Trophoblast cell (in vitro differentiated cells and primary cell): ENCODE measurements at places on chromosomes 16 and 17.

DNA sequence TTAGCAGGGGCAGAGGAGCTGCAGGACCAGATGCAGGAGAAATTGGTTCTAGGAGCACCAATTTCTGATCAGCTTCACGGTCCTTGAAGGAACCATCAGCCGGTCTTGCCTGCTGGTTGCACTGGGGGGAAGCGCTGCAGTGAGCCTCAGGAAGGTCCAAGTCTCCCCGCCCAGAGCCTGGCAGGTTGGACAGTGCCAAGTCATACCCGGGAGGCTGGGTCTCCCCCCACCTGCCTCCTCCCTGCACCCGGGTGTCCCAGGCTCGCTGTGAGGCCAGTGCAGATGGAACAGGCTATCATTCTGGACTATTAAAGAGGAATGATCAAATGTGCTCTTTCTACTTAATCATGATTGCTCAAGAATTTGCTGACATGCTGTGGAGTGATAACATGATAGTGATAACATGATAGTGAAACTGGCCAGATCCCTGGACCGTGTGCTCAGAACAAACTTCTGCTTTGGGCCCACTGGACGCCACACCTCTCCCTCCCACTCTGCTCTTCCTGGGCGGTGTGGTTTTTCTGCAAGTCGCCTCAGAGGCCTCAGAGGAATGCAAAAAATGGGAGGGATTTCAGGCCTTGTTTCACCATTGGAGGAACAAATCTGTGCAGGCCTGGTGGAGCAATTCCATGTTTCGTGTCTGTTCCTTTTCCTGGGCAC is 236.0 kb downstream of the IRF8 start:
- DNase-seq: no peak

DNA sequence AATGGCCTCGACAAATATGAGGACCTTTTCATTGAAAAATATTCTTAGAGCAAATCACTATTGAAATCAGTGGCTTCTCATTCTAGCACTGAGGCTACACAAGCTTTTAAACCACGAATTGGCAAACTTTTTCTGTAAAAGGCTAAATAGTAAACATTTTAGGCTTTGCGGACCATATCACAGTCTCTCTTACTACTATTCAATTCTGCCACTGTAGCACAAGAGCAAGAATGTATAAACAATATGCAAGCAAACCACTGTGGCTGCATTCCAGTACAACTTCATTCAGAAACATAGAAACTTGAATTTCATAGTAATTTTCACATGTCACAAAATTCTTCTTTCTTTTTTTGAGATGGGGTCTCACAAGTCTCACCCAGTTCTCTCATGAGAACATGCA is 49.1 kb downstream of the PHLPP2 start:
- DNase-seq: no peak

- DNase-seq: no peak
These were observed 9.4 kb downstream of the ABCC1 start for GRCh38 chr16:15958703-15959348.

GRCh38 chr17:61017317-61018006 is 339.8 kb downstream of the BCAS3 start:
- DNase-seq: no peak

- DNase-seq: no peak
These were observed 166.4 kb downstream of the CCDC182 start for GRCh38 chr17:57578608-57579225.

DNA sequence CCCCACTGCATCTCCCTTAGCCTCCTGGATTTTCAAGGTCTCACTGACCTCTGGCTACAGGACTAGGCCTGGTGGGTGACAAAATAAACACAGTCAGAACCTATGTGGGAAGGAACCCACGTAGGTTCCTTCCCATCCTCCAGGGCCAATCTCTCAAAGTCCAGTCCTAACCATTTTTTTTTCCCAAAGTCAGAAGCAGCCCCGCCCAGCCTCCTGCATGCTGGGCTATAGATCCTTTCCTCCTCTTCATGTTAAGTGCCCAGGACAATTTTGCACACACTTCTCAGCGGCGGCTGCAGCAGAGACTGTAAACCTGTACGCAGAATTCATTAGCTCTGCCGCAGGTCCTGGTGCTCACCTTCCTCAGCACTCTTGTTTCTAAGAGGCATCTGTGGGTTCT is 285.8 kb downstream of the NPIPA8 start:
- DNase-seq: no peak

DNA sequence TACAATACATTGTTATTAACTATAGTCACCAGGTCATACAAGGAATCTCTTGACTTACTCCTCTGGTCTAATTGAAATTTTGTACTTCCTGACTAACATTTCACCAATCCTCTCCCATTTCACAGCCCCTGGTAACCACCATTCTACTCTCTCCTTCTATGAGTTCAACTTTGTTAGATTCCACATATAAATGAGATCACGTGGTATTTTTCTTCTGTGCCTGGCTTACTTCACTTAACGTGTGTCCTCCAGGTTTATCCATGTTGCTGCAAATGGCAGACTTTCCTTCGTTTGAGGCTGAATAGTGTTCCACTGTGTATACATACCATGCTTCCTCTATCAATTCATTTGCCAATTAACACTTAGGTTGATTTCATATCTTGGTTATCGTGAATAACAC is 128.5 kb downstream of the CHD9NB start:
- DNase-seq: no peak

GRCh38 chr17:28372203-28372944 is 880 bp downstream of the SARM1 start:
- DNase-seq: no peak

GRCh38 chr17:7328009-7328408 is 1.1 kb downstream of the NEURL4 start:
- DNase-seq: no peak

GRCh38 chr17:61380217-61380835 is 19.3 kb upstream of the TBX2 start:
- no peak for DNase-seq

DNA sequence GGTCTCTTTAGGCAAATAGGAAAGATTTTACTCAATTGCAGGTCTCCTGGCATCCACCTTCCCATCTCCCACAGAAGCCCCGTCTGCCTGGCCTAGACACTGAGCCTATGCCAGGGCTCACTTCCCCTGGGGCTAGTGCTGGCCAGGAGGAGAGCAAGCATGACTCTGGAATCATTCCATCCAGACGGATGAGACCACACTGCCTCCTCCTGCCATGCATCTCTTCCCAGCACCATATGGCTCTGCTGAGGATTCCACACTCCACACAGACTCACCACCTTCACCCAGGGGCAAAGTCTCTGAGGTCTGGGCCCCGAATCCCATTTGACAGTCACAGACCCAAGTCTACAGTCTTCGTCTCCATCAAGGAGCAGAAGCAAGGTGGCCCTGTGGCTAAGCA is 346.5 kb downstream of the C16orf95 start:
- DNase-seq: no peak

- DNase-seq: peak; percentile 51
These were observed 139.0 kb upstream of the ZFHX3 start for GRCh38 chr16:73186752-73187601.

DNA sequence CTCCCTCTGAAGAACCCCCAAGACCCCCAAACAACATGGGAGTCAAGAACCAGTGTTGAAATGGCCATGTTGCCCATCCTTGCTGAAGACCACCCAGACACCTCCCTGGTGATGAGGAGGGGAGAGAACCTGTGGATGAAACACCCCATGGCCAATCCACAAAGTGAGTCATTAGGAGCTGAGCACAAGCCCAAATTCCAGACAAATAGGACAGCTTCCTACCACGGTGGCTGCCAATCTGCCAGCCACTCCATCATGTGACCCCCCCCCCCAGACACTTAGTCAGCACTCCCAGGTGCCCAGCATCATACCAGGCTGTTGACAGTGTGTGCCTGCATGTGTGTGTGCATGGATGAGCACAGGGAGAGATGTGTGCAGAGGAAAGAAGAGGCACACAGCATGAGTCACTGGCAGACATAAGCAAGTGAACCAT is 26.4 kb upstream of the RPL38 start:
- DNase-seq: no peak

GRCh38 chr16:30894540-30895368 is 877 bp upstream of the BCL7C start:
- no peak for DNase-seq

DNA sequence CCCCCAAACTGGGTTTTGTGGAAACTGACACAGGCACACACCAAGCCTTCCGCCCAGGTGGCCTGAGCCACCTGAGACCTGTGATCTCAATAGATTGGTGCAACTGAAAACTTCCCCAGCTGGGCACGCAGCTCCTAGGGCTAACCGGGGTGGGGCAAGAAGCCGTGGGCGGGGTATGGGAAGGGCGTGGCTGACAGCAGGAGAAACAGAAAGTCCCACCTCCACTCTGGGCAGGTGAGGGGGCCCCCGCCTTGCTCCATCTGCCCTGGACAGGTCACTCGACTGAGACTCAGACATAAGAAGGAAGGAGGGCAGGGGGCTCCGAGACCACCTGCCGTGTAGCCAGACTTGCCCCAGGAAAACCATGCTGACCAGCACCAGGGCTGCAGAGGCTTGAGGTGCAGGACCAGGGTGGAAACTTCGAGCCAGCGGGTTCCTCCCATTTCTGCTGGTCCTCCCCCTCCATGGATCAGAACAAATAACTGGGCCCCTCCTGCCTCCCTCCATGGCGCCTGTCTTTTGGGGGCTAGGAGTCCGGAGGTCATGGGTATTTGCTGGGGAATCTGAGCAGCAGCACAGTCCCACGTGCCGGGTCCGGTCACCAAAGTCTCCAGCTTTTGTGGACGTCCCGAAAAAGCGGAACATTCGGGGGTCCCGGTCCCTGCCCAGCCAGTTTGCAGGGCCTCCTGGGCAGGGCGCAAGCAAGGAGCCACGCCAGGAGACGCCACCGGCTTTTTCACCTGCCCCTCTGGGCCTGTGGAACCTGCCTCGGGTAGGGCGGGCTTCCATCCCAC is 1.3 kb downstream of the TIMP2 start:
- DNase-seq: peak; percentile 72

- DNase-seq: no peak
These were observed 44.2 kb upstream of the NDRG4 start for GRCh38 chr16:58455750-58456149.

DNA sequence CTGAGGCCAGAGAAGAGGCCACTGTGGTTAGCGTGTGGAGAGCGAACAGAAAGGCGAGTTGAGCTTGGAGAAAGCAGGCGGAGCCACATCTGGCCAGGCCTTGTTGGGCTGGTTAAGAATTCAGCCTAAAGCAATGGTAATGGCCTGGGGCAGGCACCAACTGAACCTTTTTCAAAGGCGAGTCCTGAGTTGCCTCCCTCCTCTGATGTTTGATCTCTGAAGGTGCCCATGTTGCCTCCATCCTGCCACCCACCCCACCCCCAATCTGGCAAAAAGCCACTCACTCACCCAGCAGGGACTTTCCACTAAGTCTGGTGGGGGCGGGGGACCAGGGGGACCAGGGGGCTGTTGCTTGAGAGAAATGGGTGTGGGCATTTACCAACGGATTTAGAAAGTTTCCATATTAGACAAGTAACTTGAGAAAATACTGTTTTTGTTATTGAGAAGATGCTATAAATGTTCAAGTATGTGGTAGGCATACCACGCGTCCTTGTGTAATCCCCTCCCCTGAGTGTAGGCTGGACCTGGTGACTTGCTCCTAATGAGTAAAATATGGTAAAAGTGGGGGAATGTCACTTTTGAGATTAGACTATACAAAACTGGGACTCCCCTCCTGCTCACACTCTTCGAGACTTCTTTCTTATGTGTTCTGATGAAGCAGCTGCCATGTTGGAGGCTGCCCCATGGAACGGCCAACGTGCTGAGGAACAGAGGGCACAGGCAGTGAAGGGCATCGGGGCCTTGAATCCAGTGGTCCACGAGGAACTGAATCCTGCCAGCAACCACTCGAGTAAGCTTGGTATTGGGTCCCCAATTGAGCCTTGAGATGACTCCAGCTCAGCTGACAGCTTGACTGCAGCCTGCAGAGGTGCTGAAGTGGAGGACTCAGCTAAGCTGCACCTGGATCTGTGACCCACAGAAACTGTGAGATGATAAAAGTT is 29.9 kb upstream of the TNS4 start:
- DNase-seq: peak; percentile 83

DNA sequence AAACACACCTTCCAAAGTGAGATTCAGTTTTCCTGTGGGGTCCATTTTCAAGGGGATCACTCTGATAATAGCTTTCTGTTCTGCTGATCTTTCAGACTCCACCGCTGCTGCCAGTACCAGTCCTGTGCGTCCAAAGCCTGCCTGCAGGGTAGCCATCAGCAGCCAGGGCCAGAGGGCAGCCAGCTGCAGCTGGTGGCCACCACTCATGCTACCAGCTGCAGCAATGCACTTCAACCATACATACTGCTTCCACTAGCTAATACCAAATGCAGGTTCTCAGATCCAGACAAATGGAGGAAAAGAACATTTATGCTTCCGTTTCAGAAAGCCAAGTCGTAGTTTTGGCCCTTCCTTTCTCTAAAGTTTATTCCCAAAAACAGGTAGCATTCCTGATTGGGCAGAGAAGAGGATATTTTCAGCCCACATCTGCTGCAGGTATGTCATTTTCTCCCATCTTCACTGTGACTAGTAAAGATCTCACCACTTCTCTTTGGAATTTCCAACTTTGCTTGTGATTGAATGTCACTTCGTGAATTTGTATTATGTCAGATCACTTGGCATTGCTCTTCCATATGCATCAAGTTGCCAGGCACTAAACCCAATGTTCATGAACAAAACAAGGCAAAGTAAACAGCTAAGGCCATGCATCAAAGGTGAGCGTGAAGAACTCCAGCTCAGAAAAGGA is 1.8 kb downstream of the RNF43 start:
- no peak for DNase-seq
